ENCODE measurements at places on chromosomes 3 and 15.
A peak's percentile ranks its signal among the peaks of the same experiment; 100 is the strongest.

GRCh38 chr3:99394831-99395778 is 243.3 kb upstream of the COL8A1 start:
- DNase-seq = no peak

GRCh38 chr15:88238618-88239430 is 17.7 kb downstream of the NTRK3 start:
- no peak for DNase-seq

DNA sequence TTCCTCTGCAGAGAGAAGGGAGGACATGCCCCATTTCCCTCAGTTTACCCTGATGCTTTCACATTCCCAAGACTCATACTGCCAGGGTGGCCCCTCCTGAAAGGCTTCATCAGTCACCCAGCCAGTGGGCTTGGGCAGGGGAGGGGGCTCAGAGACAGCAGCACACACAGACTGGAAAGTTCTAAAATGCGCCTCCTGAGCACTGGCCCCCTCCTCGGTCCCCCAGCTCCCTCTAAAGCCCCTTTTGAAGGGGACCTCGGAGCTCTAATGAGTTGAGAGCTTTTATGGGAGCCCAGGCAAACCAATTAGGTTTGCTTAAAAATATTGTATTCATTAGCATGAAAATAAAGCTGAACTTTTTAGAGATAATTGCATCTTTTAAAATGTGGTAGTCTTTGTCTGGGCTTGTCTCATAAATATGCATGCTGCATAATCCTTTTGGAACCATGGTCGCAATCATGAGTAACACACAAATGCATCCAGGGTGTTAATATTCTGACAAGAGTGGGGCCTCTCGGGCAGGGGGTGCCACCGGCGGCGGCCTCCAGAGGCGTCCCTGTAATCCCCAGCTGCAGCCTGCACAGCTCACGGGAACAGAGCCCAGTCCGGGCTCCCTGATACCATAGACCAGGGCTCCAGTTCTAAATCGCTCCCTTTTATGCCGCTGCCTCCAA is 78.5 kb downstream of the RPLP1 start:
- no peak for DNase-seq

DNA sequence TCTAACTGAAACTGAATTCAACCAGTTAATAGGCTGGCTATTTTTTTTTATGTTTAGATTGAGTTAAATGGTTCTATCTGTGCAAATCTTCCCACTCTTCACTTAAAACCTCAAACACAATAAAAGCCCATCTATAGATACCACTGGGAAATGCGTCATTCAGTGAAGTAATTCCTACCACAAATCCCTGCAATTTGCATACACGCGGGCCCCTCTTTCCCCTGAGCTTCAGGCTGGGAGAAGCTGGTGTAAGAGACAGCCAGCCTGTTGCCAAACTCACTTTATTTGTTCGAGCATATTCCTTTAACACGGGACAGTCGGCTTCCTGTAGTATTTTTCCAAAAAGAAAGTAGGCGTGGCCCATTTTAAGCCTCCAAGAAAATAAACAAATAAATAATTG is 26.0 kb upstream of the MCTP2 start:
- DNase-seq = no peak

- DNase-seq = no peak
These were observed 8.1 kb downstream of the FBXO40 start for GRCh38 chr3:121601212-121601812.

- no peak for DNase-seq
These were observed 91.8 kb downstream of the TOP2B start for GRCh38 chr3:25572919-25573385.

DNA sequence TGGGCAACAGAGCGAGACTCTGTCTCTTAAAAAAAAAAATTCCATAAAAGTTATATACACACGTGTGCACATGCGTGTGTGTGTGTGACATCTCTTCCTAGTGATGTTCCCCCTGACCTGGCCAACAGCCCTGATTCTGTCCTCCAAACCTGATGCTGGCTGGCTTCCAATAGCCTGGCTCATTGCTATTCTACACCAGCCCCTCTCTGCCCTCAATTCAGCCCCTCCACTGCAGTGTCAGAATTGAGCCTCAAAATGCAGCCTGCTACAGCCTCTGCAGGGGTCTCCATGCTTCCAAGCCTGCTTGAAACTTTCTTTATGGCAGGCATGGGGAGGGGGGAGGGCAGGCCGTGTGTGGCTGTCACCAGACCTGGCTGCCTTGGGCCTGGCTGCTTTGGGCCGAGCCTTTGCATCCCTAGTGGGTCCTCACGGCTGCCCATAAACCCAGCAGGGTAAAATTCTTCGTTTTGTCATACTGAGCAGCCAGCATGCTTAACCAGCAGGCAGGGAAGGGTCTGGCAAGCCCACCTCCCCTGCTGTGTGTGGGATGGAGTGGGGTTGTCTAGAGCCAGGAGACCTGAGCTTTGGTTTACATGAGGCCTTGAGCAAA is 22.7 kb upstream of the DOCK3 start:
- DNase-seq = no peak

GRCh38 chr15:99466701-99467337 is 99.0 kb upstream of the MEF2A start:
- no peak for DNase-seq

GRCh38 chr15:83866692-83867091 is 212.8 kb downstream of the ADAMTSL3 start:
- no peak for DNase-seq

DNA sequence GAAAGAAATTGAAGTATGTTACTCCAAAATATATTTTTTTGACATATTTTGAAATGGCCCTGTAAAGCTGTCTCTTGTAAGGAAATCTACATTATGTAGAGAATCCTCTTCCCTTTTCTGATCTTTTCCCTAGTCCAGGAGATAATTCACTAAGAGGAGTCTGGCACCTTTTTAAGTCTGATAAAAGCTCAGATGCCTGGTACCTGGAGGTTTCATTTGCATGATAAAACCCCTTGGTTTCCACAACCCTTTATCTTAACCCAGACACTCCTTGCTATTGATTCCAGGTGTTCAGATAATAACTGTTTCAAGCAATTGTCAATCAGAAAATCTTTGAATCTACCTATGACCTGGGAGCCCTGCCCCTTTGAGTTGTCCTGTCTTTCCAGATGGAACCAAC is 26.5 kb downstream of the FGF12 start:
- DNase-seq = no peak

DNA sequence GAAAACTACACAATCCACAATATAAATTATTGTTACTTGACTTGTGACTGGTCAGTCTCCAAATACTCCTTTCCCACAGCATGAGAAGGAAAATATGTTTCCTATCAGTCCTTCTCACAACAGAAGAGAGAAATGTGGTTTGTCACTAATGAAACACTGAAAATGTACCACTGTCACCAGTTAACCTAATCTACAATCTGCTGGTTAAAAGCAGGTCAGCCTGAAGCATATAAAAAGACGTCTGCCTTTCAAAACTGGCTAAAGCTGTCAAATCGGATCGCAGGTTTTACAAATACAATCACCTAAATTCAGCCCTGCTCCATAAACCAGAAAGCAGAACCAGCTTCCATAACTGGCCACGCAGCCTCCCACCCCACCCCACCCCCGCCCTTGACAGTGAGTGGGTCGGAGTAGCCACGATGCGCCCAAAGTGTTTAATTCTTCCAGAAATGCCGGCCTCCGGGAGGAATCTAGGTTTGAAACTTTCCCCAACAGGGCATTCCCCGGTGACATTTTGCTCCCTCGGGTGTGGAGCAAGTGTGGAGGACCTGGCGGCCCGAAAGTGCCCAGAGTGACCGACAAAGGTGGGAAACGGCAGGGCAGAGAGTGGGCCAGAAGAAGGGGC is 682 bp downstream of the ETFA start:
- DNase-seq = no peak

DNA sequence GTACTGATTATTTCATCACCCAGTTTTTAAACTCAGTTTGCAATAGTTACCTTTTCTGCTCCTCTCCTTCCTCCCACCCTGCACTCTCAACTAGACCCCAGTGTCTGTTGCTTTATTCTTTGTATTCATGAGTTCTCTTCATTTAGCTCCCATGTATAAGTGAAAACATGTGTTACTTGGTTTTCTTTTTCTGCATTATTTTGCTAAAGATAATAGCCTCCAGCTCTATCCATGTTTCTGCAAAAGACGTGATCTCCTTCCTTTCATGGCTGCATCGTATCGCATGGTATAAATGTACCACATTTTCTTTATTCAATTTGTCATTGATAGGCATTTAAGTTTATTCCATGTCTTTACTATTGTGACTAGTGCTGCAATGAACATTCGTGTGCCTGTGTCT is 79.0 kb downstream of the NAALADL2 start:
- DNase-seq = no peak

DNA sequence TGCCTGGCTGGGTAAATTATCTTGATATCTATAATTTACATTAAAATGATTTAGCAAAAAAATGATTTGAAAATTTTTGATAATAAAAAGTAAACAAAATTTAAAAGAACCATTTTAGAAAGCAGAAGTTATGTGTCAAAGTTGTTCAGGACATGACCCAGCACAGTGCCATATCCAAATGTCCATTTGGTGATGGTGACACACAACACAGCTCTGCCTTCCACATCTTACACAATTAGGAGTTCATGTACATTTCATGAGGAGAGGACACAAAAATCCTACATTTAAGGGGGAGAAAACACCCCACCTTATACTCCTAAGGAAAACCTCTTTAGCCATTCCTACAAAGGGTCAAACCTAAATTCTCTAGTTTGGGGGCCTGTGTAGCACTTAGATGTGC is 10.7 kb upstream of the UBE2E1 start:
- DNase-seq = no peak

DNA sequence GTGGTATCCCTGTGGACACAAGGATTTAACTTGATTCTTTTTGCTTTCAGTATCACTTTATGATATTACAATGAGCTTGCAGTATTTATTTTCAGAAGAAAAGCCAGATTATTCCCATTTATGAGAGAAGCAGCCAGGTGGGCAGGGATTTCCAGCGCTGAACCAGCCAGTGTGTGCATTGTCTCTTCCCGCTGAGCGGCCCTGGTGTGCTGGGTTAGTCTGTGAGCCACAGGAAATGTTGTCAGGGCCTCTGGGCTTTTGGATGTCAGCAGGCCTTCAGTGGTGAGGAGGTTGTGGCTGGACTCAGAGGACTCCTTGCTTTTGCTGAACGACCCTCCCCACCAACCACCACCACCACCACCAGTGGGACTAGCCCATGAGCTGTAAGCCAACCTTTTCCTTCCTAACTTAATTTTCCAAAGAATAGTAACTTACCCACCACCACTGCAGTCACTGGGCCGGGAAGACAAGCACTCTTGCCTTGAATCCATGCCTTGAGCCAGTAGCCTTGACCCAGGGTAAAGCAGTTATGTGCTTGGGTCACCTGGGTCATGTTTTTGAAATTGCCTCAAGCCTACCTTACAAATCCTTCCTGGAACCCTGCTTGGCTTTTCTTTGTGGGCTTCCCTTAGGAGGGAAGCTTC is 33.1 kb downstream of the FLNB start:
- DNase-seq = no peak

GRCh38 chr3:103440539-103441203 is 1005.9 kb downstream of the ZPLD1 start:
- no peak for DNase-seq

GRCh38 chr15:74302821-74303359 is 64.6 kb downstream of the CYP11A1 start:
- peak; percentile 64 for DNase-seq

- no peak for DNase-seq
These were observed at the start of gene SEMA3F for GRCh38 chr3:50154840-50155490. TSS of gene SEMA3F (plus strand) at chr3:50155324. CDS start at chr3:50159623, 4,299 bp downstream.

- DNase-seq = peak; percentile 3
These were observed 11.7 kb upstream of the ZNF280D start for GRCh38 chr15:56744701-56745683.

- no peak for DNase-seq
These were observed 69.2 kb downstream of the ISG20 start for GRCh38 chr15:88707771-88708654.

DNA sequence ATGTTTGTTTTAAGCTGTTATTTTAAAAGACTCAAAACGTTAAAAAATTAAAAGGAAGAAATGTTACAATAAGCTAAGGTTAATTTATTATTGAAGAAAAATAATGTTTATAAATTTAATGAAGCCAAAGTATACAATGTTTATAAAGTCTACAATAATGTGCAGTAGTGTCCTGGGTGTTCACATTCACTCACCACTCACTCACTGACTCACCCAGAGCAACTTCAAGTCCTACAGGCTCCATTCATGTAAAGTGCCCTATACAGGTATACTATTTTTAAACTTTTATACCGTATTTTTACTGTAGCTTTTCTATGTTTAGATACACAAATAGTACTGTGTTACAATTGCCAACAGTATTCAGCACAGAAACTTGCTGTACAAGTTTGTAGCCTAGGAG is 55.2 kb downstream of the COL8A1 start:
- DNase-seq = no peak

GRCh38 chr15:70083946-70084345 is 13.8 kb downstream of the TLE3 start:
- DNase-seq = no peak

DNA sequence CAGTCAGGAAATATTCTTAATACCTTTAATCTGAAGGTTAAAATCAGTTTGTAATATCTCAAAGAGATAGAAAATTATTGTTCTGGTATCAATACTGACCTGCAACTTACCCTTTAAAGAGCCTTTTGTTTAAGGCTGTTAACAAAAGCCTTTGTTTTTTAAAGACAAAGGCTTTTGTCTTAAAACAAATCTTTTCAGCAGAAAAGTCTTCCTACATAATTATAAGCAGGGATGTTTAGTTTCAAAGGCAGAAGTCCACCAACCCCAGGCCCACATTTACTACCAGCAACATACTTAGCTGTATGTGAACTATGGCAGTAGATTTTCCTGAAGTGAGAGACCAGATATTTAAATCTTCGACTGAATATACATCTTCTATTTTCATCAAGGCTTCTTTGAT is 36.2 kb downstream of the SLC30A4 start:
- no peak for DNase-seq

DNA sequence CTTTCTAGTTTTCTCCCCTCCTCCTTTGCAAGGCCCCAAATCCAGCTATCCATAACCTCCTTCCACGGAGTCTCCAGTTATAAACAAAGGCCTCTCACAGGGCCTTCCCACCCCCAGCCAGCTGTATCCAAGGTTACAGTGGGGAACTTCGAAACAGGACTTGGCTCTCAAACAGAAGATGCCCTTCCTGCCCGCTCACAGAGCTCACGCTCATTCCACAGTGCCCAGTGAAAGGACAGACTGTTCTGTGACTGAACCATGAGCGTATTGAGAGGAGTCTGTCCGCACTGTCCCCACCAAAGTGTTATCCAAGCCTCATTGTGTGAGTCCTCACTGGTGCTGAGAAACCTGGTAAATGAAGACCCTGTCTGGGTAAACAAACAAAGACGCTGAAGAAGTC is 35.4 kb downstream of the ARHGAP31 start:
- DNase-seq = no peak

- no peak for DNase-seq
These were observed at the start of gene ALS2CL for GRCh38 chr3:46693038-46693891. TSS of gene ALS2CL (minus strand) at chr3:46693679. CDS start at chr3:46689440, 4,239 bp downstream.

DNA sequence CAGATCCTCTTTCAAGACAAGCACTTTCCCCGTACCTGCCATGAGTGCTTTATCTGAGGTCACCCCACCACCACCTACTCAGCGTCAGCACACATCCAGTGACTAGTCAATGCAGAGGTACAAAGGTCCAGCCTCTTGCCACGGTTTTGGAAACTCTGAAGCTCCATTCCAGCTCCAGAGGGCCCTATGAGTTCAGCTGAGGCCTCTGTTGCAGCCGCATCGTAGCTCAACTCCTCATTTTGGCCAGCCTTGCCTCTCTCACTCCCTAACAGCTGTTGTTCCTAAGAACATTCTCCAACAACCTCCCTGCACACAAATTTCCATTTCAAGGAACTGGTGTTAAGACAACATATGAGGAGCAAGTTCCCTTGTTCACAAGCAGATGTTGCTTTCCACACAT is 405.1 kb upstream of the PROK2 start:
- no peak for DNase-seq
